ENCODE measurements at places on chromosomes 4 and X.

GRCh38 chrX:151982222-151982621 lies 7.7 kb upstream of the GABRE start:
- peak; percentile 75 for DNase-seq

DNA sequence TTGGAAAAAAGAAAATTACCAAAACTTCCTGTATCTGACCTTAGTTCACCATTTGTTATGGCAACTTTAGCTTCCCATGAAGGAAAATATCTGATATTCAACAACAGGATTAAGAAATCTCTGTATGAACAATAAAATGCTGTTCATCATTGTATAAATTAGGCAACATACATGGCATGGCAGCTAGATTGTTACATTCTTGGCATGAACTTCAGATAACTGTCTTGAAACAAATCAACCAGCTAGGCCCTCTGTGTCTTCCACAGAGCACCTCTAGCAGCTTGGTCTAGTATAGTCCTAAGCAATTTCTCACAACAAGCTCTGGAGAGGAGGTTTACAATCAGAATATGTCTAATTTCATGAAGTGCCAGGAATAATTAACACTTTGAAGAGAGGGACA lies 105.4 kb upstream of the PCDH7 start:
- DNase-seq: peak; percentile 49

DNA sequence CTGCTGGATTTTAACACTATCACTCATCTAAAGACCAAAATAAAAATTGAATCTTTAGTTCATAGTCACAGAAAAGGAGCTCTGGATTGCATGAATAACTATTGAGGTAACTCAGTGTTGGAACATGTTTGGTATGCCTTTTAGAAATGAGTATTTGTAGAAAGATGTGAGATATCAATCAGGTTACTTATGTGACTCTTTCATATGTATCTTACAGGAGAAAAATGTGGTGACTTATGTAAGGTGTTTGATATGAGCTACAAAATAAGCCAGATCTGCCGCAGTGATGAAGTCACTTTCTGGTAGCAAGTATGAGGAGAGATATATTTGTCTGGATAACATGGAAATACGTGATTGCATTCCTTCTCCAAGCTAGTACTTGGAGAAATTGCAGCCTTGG lies 1653.3 kb upstream of the PCDH7 start:
- DNase-seq: peak; percentile 5

DNA sequence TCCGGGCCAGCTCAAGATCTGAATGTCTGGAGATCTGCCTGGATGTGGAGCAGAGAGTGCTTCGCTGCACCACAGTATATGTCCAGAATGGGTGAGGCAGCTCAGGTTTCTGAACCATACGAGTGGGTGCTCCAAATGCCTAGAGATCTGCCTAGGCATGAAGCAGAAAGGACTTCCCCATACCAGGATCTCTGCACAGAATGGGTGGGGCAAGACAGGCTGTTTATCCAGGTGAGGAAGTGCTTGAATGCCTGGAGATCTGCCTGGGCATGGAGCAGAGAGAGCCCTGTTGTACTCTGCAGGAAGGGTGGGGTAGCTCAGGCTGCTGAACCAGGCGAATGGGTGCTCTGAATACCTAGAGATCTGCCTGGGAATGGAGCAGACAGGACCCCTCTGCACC lies 45.4 kb upstream of the MAGEC2 start:
- no peak for DNase-seq

DNA sequence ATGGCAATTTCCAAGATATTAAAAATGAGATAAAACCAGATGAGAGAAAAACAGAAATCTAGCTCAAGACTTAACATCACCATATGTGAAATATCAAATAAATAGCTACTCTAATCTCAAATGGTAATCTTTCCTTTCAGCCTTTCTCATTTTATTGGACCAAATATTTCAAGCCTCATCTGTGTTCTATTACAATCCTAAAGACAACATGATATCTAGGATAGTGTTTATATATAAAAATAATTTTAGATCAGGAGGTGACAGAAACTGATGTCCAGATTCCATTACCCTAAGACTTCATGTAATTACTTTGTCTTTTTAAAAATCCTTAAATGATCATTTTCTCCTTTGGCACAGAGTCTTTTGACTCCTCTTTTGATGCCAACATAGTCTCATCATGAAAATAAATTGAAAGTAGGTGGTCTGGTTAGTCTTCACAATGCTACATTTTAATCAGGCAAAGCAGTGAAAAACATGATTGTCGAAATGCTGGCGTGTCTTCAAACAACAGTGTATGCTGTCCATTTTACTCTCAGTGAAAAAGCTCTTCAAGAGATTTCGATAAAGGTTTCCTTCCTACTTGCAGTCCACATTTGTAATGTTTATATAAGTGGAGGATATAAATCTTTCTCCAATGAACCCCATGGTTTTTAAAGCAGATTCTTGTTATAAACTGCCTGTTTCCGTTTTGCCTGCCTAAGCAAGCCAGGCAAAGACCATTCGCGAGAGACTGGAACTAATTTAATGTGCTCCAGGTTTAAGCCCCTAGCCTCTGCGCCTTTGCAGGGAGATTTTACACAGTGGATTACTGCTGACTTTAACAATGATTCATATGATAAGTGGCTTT lies 169.8 kb downstream of the SCFD2 start:
- DNase-seq: no peak

- peak; percentile 82 for DNase-seq
Measured at GRCh38 chr4:145852256-145852839, 86.3 kb downstream of the ZNF827 start.

GRCh38 chrX:20452487-20452886 lies 185.8 kb upstream of the RPS6KA3 start:
- DNase-seq: no peak

GRCh38 chr4:101667348-101667747 lies 123.2 kb upstream of the BANK1 start:
- DNase-seq: no peak

GRCh38 chr4:134018846-134019245 lies 182.7 kb downstream of the PABPC4L start:
- no peak for DNase-seq

GRCh38 chrX:54157561-54157960 lies 25.5 kb downstream of the FAM120C start:
- no peak for DNase-seq

DNA sequence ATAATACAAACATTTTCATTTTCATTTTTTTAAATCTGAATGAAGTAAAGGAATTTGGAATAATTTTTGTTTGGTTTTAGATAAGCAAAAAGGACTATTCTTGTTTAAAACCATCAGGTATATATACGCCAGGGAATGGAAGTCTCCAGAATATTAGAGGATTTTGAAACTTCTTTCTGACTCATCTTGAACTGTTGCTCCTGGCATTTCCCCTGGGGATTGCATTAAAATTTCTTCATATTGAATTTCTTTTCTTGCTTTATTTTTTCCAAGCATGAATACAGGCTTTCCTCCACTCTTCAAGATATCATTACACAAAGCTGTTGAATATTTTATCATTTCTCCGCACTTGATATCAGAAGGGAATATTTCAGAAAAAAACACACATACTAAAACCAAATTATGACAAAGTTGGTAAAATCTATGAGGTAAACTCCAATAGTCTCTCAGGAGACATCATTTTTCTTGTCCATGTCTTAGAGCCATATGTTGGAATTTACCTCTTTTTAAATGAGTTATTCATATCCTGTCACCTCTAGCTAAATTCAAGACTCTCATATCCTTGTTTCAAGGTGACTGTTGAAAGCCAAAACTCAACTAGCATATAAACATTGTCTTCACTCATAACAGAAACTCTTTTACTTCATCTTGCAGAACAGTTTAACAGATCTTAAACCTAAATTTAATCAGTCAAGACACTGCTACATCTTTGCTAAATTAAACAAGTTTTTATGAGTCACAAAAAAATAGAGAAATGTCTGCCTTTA lies 20.7 kb upstream of the CSN1S1 start:
- DNase-seq: peak; percentile 87

- no peak for DNase-seq
Measured at GRCh38 chr4:7352486-7352885, 82.2 kb downstream of the PSAPL1 start.

DNA sequence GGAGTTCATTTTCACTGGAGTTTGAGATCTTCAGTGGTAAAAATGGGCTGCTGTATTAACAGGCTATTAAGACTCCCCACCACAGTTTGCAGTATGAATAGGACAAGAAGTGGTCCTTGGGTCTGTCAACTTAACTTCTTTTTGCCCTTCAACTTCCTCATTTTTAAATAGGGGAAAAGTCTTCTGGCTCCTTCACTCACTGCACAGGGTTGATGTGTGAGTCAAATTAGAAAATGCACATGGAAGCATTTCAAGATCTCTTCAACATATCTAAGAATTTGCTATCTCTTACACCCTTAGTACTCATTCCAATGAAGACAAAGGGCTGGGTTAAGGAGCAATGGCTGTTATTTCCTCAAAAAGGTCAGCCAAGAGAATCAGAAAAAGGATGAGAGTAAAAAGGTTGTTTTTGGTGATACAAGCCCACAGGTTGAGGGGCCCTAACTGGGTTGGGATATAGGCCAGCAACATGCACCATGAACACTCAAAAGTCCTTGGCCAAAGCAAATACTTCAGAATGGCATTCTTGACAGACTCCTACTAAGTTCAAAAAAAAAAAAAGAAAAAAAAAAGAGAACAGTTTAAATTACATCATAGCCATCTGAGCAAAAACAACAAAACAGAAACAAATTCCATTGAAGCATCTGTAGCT lies 13.4 kb downstream of the PDE5A start:
- DNase-seq: no peak

GRCh38 chrX:97847885-97848679 lies 964.4 kb downstream of the RPA4 start:
- no peak for DNase-seq

- DNase-seq: peak; percentile 96
Measured at GRCh38 chrX:107731831-107732502, 43.6 kb downstream of the TSC22D3 start.

GRCh38 chrX:136170139-136170800 lies 22.9 kb downstream of the FHL1 start:
- peak; percentile 58 for DNase-seq

DNA sequence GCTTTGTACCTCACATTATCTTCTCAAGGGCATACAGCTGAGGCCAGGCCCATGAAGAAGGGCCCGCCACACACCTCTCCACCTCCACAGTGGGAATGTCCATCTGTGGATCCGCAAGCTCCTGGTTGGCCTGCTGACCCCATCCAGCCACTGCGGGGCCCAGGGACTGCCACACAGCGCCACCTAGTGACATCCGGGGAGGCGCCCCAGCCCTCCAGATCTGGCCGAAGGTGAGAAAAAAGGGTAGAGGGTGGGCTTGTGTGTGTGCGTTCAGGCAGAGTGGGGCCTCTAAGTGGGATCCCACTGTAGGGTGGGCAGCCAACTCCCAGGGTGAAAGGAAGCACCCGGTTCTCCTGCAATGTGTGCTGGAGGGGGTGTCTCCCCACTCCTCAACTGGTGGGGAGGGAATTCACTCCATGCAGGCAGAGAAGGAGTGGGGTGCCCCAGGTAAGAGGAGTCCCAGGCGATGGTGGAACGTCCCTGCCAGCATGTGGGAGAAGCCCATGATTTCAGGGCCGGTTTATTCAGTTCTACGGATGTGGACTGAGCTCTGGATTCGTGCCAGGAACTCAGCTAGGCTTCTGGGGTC lies 117.3 kb downstream of the ENPP6 start:
- DNase-seq: peak; percentile 25

DNA sequence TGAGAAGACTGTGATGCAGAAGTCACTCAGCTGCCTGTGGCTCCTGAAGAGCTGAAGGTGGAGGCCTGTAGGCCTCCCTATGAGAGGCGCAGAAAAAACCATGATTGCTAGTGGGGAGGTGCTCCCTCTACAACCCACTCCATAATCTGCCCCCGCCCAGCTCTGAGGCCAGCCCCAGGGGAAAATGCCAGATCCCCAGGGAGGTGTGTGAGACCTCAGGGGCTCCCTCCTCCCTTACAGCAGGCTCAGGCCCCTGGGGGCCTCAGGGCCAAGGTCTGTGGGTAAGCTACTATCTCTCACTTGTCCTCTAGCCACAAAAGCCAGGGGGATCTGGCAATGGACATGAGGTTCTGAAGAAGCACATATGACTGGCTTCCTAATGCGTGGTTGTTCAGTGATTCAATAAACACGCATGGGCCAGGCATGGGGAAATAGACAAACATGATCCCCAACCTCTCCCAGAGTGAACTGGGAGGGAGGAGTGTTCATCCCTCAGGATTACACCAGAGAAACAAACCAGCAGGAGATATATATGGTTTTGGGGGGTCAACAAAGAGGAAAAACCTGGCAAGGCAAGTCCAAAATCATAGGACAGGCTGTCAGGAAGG lies 51.0 kb upstream of the MTM1 start:
- DNase-seq: peak; percentile 30

GRCh38 chr4:147840838-147841738 lies 109.2 kb downstream of the ARHGAP10 start:
- peak; percentile 48 for DNase-seq

DNA sequence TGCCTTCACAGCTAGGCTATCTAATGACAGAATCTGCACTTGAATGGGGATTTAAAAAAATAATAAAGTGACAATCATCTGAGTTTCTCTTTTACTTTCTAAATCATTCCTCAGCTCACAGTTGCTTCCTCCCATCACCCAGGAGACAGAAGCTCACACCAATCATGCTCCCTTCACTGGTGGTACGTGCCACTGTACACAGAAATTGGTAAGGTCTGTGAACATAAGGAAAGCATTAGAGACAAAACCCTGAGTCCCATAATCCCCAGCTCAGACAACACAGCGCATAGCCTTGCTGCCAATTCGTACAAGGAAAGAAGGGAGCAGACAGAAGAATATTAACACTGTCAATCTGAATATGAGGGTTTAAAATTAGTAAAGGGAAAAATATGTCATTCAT lies 133.1 kb downstream of the IDS start:
- no peak for DNase-seq

GRCh38 chrX:1222531-1223241 lies 10.2 kb upstream of the CRLF2 start:
- no peak for DNase-seq

- DNase-seq: no peak
Measured at GRCh38 chr4:112637552-112637866, 566 bp downstream of the LARP7 start.
